ENCODE measurements at places on chromosomes 3 and 15.
A peak's percentile ranks its signal among the peaks of the same experiment; 100 is the strongest.

DNA sequence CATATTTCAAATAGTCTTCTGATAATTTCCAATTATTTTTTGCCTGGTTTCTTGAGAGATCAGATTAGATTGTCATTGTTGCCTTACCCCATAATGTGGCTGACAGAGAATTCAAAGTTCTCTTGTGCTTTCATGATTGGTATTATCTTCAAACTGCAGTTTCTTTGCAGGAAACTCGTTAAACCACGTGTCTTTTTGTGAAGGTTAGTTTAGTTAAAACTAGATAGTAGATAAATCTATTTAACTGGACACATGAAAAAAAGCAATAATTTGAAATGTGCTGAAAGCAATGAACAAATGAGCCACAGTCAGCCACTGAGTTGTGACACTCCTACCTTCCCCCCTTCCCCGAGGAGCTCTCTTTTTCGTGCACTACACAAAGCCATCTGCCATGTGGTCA, 327.5 kb upstream of the UMPS start:
- no peak for DNase-seq

GRCh38 chr3:7707187-7707586, 794.4 kb upstream of the LMCD1 start:
- peak; percentile 62 for DNase-seq

DNA sequence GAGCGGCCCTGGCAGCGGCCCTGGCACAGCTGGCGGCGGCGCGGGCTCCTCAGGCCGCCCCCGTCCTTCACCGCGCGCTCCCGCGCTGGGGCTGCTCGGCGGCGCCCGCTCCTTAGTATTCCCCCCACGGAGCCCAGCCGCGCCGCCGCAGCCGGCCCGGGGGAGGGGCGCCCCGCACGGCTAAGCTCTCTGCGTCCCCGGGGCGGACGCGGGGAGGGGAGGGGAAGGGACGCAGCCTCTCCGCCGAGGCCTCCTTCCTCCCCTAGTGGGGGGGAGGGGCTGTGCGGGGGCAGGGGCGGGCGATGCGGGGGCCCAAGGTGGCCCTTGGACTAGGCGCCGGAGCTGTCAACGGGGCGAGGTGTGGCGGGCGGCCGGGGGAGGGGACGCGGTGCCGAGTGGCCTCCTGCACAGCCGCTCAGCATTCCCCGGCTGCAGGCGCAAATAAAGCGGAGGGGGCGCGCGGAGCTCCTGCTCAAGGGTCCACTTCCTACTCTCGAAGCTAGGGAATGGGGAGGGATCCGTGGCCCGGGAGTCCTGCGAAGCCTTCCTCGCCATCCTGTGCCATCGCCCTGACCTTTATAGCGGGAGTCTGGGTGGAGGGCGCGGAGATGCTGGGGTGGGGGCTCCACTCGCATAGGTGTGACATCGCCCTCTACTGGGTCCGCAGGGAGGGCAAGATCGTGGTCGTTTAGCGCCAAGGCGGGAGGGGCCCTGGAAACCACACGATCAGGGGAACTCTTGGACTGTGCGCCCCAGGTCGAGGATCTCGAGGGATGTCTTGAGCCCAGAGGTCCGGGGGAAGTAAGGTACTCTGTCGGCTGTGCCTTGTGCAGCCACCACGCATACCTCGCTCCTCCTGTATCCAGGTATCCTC, 22.2 kb downstream of the EPHB3 start:
- no peak for DNase-seq

DNA sequence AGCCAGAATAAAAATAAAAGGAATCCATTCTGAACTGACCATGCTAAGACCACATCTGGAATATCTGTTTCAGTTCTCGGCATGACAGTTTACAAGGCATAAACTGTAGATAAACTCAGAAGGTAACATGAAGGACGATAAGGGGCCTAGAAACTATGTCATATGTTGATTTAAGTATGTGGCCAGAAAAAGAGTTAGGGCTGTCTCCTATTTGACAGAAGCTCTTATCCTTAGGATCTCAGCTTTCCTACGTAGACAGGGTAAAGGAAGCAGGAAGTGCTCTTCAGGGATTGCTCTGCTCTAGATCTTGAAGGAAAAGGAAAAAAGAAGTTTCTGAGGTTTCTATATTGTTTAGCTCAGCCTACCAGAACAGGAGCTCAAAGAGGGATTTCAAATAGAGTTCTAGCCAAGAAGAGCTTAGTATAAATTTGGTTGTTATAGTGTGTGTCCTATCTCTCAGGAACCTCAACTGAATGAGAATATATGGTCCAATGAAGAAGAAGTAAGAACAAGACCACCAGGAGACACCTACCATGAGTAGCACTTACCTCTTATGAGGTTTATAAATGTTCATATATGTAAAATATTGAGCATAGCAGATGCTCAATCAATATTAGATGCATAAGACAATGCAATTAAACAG, 59.2 kb downstream of the TP53BP1 start:
- DNase-seq: no peak

DNA sequence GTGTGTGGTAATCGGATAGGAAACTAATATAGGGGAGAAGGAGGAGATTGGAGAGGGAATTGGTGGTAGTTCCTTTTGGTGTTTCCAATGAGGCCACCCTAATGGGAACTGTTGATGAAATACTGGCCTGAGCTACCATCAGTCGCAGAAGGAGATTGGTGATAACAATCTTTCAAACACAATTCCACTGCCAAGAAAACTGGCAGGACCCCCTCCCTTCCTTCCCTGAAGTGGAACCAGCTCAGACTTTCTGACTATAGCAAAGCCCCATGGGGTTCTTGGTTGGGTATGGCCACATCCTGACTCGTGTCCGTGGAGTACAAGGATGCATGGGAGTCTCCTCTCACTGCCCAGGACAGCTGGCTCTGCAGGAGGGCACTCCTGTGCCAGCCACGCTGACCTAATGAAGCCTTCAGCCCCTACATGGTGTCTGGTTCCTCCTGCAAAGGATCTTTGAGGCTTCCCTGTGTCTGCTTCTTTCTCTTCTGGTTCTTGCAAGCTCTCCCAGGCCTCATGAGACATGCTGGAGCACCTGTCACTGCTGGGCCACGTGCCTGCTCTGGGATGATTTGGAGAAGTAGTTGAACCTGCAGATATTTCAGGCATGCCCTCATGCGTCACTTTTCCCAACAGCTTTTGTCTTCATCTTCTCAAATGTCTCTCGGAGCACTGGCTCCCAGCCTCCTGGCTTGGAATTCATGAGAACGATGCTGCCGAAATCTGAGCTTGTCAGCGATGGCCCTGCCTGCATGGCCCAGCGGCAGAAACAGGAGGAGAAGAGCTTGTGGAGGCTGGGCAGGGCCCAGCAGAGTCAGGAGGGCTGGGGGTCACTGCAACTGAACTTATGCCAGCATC, 90.0 kb upstream of the ADPGK start:
- DNase-seq: no peak

Data from kidney epithelial cell (primary cell).